ENCODE measurements at places on chromosomes 7 and 10.

GRCh38 chr10:88896994-88897853, 17.2 kb downstream of the STAMBPL1 start:
- no peak for DNase-seq

- DNase-seq = no peak
These were observed 35.2 kb upstream of the OR9A4 start for GRCh38 chr7:141880960-141881359.

DNA sequence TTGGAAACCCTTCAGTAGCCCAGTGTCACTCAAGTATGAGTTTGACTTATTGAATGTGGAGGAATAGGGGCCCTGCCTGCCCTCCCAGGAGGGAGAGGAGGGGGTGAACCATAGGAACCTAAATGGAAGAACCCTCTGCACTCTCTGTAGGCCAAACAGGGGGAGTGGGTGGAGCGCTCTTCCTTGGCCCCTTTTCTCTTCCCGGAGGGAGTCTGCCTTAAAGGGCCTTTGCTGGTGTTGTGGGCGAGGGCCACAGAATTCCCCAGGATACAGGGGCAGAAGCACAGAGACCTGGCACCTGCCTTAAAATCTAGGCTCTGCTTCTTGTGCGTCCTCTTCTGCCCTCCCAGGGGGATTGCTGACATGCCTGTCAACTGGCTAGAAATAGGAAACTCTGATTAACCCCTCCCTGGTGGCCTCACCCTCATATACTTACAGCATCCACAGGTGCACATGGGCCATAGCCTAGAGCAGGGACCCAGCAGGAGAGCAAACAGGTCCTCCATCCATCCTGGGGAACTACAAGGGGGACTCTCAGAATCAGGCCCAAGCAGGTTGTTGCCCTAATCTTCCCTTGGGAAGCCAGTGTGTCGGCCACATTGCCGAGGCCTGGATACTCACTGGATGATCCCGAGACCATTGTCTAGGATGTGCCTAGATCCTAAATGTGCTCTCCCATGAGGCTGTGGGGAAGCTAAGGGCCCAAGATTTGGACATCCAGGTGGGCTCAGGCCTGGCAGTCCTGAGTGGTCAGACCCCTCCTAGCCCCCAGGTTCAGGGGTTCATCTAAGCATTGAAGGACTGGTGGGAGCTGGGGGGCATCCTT, 3.4 kb downstream of the TRIM8 start:
- no peak for DNase-seq

DNA sequence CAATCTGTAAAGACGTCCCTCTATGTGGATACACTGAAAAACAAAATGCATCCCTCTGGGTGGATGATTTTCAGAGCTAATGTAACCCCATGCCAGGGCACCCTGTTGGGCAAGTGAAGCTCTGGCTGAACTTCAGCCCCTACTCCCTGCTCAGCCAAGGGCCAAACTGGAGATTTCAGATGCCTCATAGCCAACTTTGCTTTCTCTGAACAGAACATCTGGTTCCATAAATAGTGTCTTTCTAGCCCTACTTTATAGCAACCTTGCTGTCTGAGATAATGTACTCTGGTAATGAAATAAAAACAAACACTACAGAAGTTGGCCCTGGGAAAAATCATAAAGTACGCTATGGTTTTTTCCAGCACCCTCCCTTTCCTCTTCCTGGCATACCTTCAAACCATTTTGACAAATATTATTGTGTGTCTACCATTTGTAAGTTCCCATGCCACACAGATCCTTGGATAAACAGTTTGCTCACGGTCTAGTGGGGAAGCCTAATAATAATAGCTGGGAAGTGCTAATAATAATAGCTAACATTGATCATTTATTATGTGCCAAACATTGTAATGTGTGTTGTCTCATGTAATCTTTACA, 3.4 kb downstream of the ENTPD1 start:
- no peak for DNase-seq

DNA sequence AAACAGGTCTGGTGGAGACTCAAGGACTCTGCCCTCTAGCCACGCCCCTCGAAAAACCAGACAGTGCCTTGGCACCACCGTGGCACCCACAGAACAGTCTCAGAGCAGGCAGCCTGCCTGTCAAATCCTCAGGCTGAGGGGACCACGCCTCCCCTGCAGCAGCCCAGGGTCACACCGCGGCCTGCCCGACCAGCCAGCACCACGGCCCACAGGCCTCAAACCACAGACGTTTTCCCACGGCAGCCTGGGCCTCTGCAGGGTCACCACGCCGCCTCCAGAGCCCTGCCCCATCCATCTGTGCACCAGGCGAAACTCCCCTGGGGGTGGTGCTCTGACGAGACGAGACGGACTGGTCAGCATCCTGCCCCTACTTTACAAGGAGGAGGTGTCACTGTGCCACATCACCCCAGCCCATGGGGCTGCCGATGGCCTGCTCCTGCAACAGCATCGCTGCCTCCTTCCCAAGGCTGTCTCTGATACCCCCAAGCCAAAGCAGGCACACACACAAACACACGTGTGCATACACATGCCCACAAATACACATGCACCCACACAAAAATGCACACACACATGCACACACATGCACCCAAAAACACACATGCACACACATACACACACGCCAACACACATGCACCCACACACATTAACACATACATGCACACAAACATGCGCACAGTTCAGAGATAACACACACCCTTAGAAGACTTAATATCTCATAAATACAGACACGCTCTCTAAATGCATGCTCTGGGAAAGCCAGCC, 24.6 kb downstream of the PAPOLB start:
- no peak for DNase-seq

DNA sequence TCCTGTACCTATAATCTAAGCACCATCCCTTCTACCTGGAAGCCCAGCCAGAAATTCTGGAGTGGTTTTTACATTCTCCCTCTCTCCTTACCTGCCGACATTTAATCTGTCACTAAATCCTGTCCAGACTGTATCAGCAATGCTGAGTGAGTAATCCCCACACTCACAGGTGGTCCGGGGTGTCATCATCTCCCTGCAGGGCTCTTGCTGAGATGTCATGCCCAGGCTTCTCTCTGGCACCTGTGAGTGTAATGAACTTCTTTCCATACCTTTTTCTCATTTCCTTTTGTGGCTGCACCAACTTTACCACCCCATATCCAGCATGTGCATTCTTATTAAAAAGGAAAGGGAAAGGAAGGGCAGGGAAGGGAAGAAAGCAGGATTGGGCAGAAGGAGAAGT, 355.2 kb downstream of the CCSER2 start:
- DNase-seq = no peak

DNA sequence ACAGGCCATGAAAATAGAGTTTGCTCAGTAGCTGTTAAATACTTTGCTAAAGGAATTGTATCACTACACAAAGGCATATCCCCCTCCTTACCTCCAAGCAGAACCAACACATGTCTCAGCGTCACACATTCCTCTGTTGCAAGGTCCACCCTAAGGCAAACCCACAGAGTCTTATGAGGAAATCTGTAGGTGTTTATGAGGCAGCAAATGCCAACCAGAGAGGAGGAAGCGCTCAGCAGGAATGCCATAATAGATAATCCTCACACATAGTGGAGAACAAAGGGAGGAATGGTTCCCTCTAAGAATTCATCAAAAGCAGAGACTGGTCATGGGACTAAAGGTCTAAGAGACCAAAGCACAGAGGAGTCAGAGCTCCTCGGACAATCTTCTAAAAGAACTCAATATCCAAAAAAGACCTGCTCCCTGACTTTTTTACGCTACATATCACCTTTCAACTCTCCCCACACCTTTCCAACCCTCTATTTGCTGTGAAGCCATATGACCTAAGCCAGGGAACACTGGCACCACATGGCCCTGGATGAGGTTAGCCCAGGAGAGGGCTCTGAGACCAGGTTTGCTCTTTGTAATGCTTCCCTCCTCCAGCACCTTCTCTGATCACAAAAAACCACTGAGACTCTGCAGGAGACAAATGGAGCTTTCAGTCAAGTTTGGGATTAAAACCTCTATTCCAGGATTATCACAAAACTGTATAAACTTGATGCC, 7.3 kb downstream of the SLC25A13 start:
- DNase-seq = no peak
